ENCODE measurements at places on chromosomes 3 and 15. TPM values are rescaled to one million over a fixed set of nuclear protein-coding genes. Genes with fewer than 3 reads are reported as not detected.

DNA sequence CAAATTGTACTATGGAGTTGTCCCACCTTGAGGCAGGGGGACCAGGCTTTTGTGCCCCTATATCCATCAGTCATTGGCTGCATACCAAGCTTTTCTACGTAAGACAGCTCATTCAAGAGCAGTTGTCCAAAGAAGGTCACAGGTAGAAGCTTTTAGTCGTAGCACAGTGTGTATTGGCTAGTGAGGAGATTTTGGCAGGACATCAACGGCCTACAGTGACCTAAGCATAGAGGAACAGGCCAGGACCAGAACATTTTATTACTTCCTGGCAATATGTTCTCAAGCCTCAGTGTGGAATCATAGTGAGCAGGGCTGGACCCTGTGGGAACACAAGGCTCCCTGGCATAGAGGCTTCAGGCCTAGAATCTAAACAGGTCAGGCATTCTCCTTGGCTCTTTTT is 105.4 kb upstream of the ANKRD28 start:
- DNase-seq = no peak

DNA sequence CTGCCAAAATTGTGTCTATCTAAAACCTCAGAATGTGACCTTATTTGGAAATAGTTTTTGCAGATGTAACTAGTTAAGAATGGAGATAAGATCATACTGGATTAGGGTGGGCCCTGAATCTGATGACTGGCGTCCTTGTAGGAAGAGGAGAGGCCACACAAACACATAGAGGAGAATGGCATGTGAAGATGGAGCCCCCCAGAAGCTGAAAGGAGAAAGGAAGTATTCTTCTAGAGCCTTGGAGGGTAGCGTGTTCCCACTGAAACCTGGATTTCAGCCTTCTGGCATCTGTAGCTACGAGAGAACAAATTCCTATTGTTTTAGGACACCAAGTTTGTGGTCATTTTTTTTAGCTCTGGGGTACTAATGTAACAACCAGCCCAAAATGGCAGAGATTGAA is 423.0 kb upstream of the TPM1 start:
- no peak for DNase-seq

DNA sequence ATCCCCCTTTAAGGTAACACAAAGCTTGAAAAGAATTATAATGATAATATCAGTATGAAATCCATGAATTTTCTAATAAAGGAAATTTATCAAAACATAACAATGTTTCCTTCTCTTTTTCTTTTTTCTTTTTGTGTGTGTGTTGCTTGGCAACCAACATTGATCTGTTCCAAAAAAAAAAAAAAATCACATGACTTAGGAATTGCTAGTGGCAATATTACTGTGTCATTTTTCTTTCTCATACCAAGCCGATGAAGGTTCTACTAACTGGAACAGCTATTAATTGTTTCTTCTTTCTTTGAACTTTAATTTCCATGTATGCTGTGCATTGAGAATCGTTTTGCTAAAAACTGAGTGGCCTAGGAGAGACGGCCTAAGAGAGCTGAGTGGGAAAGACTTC is 317.7 kb upstream of the ONECUT1 start:
- DNase-seq = no peak

- DNase-seq = peak; percentile 77
Observed at GRCh38 chr3:113485161-113485609, 29.8 kb downstream of the SPICE1 start.

DNA sequence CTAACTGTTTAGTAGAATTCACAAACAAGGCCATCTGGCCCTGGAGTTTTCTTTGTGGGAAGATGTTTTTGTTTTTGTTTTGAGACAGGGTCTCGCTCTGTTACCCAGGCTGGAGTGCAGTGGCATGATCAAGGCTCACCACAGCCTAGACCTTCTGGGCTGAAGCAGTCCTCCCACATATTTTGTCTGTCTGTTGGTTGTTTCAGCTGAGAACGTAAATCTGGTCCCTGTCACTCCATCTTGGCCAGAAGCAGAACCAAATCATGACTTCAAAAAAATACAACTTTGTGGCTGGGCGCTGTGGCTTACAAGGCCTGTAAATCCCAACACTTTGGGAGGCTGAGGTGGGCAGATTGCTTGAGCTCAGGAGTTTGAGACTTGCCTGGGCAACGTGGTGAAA is 27.1 kb downstream of the MRAS start:
- DNase-seq = peak; percentile 6

Gene SLC12A8
- 11.8 TPM for total RNA-seq

DNA sequence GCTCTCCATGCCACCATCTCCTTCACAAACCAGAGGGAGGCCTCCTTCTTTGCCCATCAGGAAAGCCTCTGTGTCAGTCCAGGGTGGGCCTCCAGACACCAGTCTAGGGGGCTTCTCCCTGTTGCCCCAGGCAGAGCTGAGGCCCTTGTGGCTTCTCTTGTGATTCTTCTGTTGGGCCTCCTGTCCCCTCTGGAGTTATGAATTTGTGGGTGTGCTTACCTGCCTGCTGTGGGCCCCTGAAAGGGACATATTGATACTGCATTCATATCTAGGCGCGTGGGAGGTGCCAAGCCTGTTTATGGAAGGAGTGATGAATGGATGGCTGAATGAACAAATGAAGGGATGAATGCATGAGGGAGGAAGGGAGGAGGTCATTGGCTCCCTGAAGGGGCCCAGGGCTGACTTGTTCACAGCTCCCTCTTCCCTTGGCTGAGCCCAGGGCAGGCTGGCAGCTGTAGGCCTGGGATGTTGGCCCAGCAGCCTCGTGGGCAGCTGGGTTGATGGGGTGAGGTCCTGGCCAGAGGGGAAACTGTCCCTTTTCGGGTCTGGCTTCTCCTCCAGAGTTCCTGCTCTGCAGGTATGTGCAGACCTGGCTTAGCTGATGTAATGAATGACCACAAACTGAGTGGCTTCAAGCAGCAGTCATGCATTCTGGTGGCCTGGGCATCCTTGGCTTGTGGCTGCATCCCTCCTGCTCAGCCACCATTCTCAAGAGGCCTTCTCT is 195.4 kb downstream of the GOLGA6L6 start:
- DNase-seq = peak; percentile 70

DNA sequence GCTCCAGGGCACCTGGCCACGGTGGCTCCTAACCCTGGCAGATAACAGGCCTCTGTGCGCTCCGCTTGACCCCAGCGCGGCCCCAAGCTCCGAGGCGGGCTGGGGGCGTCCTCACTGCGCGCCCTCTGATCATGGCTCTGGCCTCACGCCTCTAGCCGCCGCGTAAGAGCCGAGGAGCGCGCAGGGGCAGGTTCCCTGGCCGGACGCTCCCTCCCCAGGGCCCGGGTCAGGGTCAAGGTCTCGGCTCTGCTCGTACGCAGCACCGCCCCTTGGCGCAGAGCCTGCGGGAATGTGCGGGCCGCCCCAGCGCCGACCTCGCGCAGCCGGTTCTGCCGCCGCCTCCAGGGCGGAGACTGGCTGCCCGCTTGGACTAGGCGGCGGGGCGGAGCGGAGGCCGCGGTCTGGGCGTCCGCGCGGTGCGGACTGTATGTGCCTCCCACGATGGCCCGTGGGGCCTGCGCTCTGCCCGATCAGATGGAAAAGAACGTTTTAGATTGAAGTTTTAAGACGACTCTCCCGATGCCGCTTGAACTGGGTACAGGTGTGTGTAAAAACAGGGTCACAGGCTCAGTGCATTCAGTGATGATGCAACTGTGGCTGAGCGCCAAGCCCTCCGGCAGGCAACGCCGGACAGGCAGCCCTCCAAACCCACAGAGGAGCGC is 40.8 kb downstream of the CHST14 start:
- peak; percentile 92 for DNase-seq

Gene SOX2
- total RNA-seq = 0.20 TPM

- no peak for DNase-seq
Observed at GRCh38 chr15:49313650-49314049, 109.4 kb upstream of the FGF7 start.

DNA sequence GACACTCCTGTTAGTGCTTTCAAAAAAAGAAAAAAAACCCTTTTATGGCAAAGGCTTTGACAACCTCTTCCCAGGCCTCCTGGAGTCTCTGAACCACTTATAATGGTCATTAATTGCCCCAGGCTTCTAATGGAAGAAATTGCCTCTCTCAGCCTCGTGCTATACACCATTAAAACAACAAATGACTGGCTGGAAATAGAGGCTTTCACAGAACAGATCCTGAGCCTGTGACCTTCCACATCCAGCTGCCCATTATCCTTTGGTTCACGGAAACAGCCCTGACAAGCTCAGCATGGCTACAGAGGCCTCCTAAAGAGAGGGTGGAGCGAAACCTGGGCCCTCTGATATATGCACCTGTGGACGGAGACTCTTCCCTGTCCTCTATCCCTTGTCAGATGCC is 26.8 kb upstream of the MKRN3 start:
- no peak for DNase-seq

Gene GPR149
- total RNA-seq = not detected

DNA sequence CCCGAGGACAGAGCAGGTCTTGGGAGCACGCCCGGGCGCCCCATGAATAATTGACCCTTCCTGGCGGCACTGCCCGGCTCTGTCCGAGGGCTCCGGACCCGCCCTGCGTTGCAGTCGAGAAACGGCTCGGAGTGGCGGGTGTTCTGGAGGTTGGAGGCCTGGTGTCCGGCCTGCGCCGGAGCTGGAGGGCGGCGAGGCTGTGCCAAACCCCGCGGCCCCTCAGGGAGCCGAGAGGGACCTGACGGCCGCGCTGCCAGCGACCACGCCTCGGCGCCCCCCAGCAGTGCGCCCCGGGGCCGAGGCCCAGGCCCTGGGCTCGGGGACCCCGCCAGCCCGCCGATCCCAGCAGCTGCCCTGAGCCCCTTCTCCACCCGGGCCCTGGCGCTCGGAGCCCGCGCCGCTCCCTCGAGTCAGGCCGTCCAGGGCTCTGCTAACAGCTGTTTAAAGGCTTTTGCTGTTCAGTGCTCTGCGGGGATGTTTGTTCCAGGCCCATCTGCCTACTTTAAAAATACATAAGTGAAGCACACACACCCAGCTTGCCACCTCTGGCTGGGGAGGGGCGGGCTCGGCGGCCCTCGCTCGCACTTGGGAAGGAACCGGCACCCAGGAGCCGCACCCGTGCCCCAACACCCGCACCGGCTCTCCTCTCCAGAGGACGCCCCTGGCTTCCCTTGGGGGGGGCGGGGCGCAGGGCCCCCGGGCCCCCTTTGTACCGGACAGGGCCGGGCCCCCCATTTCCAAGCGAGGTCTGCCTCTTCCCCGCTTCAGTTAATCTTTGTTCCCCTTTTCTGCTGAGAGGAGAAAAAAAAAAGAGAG is 730 bp upstream of the ZNF710 start:
- peak; percentile 81 for DNase-seq

Gene CNTN4
- 11.3 TPM for total RNA-seq

GRCh38 chr15:42973114-42973513 is 52.5 kb upstream of the TTBK2 start:
- DNase-seq = no peak

GRCh38 chr15:61712129-61712759 is 348.0 kb downstream of the VPS13C start:
- DNase-seq = no peak

Gene SNX22
- 28.3 TPM for total RNA-seq

DNA sequence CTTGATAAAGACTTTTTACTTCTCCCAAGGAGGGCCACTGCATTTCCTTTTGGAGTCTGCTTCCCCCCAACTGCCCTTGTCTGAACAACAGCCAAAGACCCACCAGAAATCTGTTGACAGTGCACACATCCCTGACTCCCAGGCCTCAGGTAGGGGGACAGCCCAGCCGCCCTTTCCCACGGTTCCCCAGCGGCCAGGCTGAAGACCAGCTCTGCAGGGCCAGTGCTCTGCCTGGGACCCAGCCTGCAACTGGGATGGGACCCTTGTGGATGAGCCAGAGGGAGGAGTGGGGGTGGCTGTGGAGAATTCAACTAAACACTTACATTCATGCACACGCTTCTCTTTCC is 8.1 kb upstream of the PRR23E start:
- peak; percentile 40 for DNase-seq

- DNase-seq = no peak
Observed at GRCh38 chr15:60340207-60340921, 57.4 kb downstream of the ANXA2 start.

GRCh38 chr15:57432141-57432741 is 55.9 kb downstream of the CGNL1 start:
- DNase-seq = no peak

DNA sequence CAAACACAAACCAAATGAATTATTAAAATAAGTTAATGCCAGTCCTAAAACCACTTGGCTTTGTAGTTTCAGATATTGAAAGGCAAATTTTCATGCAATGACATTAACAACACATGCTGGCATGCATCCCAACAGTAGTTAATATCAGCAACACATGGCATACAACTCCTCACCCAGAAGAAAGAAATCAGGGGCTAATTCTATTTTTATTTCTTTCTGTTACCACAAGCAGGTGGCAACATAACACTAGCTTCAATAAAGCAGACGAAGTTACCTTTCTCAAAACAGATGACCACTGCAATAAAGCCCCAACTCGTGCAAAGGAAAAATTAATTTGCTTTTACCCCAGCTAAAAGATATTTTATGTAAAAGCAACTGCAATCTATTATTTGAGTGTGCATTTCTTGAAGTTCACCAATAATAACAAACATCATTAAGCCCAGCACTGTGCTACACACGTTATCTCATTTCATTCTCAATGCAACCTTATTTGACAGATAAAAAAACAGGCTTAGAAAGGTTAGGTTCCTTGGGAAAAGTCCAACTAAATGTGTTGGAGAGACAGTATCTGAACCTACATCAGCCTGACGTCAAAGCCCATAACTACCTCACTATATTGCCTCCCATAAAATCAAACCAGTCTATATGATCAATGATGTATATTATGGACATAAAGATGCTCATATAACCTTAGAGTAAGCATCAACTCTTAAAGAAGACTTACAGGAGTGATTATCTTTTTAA is 2.8 kb downstream of the TOP2B start:
- no peak for DNase-seq

DNA sequence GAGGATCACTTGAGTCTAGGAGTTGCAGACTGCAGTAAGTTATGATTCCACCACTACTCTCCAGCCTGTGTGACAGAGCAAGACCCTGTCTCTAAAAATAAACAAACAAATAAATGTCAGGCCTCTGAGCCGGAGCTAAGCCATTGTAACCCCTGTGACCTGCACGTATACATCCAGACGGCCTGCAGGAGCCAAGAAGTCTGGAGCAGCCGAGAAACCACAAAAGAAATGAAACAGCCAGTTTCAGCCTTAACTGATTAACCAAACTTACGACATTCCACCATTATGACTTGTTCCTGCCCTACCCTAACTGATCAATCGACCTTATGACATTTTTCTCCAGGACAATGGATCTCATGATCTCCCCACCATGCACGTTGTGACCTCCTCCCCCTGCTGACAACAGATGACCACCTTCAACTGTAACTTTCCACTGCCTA is 32.5 kb upstream of the ZKSCAN7 start:
- DNase-seq = no peak

Data from upper lobe of right lung (tissue), 1 donor.